Panc1 (cell line): ENCODE measurements at places on chromosomes 1 and 21. TPM values are rescaled to one million over a fixed set of nuclear protein-coding genes. Genes with fewer than 3 reads are reported as not detected.

Gene TAF13
- total RNA-seq: 28.9 TPM

Gene ZSCAN20
- total RNA-seq: 6.9 TPM

GRCh38 chr1:227911376-227911775 is 36.4 kb downstream of the WNT9A start:
- H3K4me3 ChIP-seq: no peak overlapping the region
- H3K27ac ChIP-seq: no peak overlapping the region
- no peak for DNase-seq
- peaks cover 27% of the 10 kb centered on the region for H3K4me1 ChIP-seq
- no peaks in the 10 kb centered on the region for H3K27me3 ChIP-seq
- H3K36me3 ChIP-seq: no peaks in the 10 kb centered on the region

GRCh38 chr1:217435204-217435603 is 195.7 kb downstream of the GPATCH2 start:
- H3K4me3 ChIP-seq: no peak overlapping the region

GRCh38 chr1:27671964-27672749 is at the start of gene IFI6:
Gene IFI6 (minus strand): TSS chr1:27672192. CDS start chr1:27669314, 2,878 bp downstream.
- H3K4me1 ChIP-seq: peaks cover 7% of the 10 kb centered on the region; the same call in 1 of the 2 replicates
- no peaks in the 10 kb centered on the region for H3K36me3 ChIP-seq
- peak within 1 kb of the TSS; percentile 73 for H3K27ac ChIP-seq
- H3K4me3 ChIP-seq: peak within 1 kb of the TSS; percentile 50

DNA sequence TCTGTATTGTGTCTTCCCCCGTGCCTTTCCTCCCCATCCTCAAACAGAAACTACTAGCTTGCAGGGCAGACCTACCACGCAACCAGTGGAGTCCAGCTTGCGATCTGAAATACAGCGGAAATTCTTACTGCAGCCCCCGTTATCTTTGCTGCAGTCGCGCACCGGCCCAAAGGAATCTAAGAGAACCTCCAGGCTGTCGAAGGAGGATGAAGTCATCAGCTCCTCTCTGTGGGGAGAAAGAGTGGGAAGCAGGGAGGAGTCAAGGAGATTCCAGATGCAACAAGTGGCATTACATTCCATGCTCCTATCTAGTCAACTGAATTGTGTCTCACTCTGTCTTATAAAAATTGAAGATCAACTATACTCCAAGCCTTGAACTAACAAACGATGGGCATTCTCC is 206.9 kb downstream of the ASTN1 start:
- H3K4me1 ChIP-seq: no peaks in the 10 kb centered on the region
- H3K4me3 ChIP-seq: no peak overlapping the region
- DNase-seq: no peak
- H3K27me3 ChIP-seq: 0 out of 2 replicates have a peak, but pooled peaks cover under 1% of the 10 kb centered on the region
- H3K27ac ChIP-seq: no peak overlapping the region

DNA sequence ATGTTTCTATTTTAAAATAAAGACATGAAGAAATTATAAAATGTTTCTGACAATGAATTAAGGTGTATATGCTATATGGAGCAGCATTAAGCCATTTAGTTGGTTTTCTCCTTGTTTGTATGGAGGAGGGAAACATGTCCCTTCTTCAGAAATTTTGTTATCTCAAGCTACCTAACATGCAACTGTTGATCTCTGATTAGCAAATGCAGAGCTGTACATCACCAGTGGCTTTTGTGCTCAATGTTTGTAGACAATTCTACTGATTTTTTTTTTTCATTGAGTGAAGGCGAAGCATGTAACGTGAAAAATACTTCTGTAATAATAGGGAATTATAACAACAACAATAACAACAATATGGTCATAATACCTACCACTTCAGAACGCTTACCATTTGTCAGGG is 463.7 kb downstream of the PLPP3 start:
- H3K4me1 ChIP-seq: no peaks in the 10 kb centered on the region
- DNase-seq: no peak
- H3K4me3 ChIP-seq: no peak overlapping the region
